ENCODE measurements at places on chromosomes 4 and X.

GRCh38 chr4:150828159-150828558 is 186.9 kb downstream of the LRBA start:
- DNase-seq = no peak

DNA sequence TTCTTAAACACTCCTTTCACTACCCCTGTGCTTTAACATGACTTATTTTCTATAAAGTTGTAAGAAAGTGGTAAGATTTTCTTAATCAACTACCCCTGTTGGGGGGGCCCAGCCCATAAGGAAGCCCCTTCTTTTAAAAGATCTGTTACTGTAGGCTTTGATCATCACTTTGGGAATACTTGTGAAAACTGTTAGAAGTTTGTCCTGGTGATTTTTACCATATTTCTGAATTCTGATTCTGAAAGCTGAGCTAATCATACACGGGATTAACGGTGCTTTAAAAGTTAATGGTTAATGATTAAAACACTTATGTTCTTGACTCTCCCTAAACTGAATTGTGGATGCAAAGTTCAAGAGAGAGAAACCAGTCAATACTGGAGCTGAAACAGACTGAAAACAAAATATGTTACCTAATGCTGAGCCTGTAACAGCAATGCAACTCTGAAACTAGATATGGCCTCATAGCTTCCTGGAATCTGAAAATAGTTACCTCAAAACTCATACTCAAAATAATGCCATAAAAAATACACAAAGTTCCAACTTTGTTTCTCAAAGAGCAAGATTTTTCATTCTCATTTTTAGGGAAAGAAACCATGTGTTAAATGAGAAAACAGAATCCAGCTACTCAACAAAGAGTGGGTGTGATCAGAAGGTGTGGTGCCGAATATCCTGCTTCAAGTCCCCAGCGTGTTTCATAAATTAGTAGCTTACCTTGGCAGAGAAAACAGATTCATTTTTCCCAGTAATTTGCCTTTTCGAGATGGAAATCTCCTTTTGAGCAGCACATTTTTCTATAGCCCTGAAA is 31.6 kb downstream of the ADH7 start:
- DNase-seq = peak; percentile 90

- no peak for DNase-seq
These were observed 2761.5 kb downstream of the ARAP2 start for GRCh38 chr4:33482773-33483172.

GRCh38 chrX:118847676-118848075 is 24.1 kb downstream of the ZCCHC12 start:
- peak; percentile 23 for DNase-seq

DNA sequence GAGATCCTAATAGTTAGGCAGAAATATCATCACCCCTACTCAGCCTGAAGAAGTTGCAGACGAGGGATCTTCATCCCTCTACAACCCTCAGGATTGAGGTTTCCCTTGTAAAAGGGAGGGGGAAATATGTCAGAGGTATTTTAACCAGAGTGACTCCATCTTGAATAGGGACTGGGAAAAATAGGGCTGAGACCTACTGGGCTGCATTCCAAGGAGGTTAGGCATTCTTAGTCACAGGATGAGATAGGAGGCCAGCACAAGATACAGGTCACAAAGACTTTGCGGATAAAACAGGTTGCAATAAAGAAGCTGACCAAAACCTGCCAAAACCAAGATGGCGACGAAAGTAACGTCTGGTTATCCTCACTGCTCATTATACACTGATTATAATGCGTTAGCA is 17.5 kb downstream of the IL13RA2 start:
- DNase-seq = no peak

DNA sequence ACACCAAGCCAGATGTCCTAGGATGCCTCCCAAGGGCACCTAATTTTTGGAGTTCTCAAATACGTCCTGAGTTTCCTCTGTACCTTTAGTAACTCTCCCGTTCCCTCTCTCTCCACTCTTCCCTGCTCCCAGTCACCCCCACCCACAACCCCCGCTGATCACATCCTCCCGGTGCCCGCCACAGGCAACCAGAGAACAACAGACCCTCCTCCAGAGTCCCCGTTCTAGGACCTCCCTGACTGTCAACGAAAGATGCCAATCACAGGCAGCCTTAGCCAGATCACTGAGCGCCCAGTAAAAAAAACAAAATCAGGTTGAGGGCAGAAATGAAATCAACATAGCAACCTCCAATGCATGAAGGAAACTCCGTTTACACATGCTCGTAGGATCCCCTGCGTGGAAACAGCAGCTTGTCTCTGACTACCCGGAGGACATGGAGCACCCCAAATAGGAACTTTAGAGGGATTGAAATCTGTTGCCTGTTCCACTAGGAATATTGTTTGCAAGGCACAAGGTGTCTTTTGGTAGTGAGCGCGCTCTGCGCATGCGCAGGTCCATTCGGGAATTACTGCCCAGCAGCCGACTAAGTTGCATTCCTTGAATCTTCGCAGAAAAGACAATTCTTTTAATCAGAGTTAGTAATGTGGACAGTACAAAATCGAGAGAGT is at the start of gene GABRB1:
GABRB1 (plus strand) TSS at position 557 of the 668 bp plus-strand sequence.
- DNase-seq = peak; percentile 66

- peak; percentile 54 for DNase-seq
These were observed 38.4 kb downstream of the NAP1L5 start for GRCh38 chr4:88659055-88659889.

DNA sequence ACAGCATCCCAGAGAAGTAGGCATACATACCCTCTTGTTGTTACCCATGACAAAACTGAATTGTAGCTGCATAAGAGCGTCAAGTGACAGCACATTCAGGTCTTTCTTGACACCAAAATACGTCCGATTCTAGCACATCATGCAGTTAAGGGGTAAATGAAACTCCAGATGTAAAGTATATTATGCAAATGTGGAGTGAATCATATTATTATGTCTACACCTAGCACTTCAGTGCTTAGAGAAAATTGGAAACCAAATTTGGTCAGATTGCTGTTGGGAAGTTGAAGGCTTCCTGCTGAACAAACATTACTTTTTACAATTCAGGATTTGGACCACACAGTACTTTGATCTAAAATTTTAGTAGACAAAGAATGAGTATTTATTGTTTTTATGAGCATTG is 24.2 kb upstream of the LEF1 start:
- no peak for DNase-seq

DNA sequence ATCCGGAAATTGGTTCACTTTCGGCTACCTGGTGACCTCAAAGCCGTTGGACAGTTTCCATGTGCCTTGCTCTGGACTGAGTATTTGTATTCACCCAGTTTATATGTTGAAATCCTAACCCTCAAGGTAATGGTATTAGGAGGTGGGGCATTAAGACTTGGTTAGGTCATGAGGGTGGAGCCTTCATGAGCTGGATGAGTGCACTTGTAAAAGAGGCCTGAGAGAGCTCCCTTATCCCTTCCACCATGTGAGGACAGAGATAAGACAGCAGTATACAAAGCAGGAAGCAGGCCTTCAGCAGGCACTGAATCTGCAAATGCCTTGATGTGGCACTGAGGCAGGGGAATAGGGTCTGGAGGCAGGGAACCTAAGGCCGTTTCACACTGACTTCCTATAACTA is 5.3 kb upstream of the OPHN1 start:
- DNase-seq = peak; percentile 63

DNA sequence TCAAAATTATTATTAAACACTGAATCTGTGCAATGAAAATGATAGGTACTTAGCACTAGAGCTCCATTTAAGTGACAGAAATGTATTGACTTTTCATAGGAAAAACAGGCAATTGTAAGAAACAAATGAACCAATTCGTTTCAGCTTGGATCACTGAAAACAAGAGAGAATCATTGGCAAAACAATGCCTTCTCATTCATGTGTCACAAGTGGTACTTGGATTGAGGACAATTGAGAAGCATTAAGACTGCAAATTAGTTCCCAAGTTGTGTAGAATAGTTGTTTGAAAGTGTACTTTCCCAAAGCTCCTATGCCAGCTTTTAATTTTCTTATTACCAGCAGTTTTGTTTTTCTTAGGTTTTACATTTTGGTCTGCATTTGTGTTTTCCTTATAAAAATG is 20.6 kb downstream of the CNKSR2 start:
- no peak for DNase-seq

DNA sequence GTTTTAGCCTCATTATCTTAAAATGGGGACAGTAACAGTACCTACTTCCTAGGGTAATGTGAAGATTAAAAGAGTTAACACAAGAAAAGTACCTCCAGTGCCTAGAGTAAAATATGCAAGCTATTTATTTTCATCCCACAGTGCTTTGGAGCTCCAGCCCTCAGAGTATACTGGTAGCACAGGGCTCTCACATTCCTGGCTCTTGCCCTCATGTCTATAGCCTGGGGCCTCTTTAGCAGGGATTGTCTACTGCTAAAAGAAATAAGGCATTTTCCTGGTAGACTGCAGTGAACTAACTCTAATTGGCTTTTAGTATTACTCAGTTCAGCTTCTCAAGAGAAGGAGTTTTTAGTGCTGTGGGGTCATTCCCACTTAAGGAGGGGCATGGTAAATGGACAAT is 60.8 kb downstream of the RRAGB start:
- no peak for DNase-seq

- no peak for DNase-seq
These were observed 22.6 kb downstream of the SYNPO2 start for GRCh38 chr4:118911238-118911703.

DNA sequence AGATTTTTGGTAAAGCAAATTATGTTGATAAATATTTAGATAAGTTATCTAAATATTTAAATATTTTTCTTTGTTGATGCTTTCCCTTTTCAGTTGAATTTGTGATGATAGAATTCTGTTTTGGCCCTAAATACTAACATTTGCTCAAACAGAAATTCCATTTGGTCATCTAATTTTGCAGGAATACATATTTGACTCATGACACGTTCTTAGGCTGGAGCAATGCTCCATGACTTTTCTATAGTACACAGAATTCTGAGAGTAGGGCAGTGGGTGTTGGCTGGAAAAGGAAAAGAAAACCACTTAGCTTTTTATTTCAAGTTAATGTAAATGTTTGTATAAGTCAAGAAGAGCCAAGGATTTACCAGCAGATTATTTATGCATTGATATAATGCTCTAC is 58.6 kb upstream of the GK2 start:
- no peak for DNase-seq

DNA sequence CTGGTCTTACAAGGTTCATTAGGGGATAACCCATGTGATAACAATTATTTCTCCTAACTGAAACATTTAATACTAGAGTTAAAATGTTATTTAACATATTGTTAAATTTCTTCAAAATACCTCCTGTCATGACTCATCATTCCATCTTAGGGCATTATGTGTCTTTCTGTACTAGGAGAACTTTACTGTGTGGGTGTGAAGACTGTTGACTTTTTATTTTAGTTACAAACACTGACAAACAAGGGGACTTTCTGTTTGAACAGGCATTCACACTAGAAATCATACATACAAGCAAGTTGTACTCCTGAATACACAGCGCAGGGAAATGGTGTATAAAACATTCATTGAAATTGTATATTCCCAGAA is 175.9 kb downstream of the FBXW7 start:
- no peak for DNase-seq

GRCh38 chr4:149715822-149716585 is 99.6 kb downstream of the IQCM start:
- no peak for DNase-seq

DNA sequence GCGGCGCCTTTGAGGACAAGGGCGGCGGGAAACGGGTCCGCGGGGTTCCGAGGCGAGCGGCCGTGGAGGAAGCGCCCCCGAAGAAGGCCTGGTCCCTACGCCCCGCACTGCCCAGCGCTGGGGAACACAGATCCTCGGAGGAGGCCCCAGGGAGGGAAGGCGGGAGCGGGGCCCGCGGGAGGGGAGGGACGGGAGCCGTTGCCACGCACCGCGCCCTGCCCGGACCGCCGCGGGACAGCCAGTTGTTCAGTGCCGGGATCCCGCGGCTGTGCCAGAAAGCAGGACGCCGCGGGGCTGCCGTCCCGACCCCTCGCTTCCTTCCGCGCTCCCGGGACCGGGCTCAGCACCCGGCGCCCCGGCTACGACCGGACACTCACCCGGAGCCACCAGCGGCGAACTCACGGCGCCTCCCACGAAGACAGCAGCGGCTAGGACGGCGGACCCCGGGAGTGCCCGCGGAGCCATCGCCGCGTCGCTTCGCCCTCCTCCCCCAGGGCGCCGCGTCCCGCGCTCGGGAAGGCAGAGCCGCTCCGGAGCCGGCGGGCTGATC is 278 bp downstream of the RELL1 start:
- DNase-seq = peak; percentile 79

GRCh38 chr4:134777606-134778005 is 576.0 kb upstream of the PABPC4L start:
- DNase-seq = peak; percentile 6

DNA sequence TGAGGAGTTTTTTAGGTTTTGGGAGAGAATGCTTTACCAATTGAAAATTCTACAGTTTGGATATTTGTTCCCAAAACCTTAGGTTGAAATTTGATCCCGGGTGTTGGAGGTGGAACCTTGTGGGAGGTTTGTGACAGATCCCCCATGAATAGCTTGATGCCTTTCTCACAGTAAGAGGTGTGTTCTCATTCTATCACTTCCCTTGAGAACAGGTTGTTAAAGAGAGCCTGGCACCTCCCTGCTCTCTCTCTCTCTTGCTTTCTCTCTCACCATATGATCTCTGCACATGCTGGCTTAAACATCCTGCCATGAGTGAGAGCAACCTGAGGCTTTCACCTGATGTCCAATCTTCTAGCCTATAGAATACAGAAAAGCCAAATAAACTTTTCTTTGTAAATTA is 1475.5 kb upstream of the AGA start:
- DNase-seq = no peak

DNA sequence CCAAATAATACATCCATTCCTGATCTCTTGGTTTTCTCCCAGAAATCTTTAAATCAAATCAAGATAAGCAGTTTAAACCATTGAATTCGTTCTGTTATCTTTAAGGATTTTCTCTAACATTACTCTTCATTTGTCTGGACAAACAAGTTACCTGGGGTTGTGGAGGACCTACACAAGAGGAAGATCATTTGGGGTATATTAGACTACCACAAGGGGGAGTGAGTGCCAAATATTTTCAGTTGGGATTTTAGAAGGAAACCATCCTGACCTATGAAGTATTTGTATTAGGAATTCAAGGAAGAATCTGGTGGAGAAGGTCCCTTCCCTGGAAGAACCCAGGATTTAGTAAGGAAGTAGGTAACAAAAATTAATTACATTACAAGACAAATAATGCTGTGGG is 12.0 kb upstream of the DCHS2 start:
- DNase-seq = no peak

DNA sequence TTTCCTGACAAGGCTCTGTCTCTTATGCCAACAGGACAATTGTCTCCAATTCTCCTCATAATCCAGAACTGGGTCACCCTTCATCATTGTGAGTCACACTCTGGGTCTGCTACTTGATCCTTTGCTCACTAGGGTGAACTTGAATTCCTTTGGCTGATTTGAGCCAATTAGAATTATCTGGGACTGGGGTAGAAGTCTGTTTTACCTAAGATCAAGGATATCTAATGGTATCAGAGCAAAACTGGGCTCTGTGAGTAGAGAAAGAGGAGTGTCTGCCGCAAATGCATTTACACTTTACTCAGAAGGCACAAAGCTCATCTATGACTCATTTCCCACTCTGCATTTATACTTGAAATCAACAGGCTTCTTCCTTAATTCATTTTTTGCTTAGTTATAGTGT is 72.6 kb downstream of the PITX2 start:
- DNase-seq = peak; percentile 54

GRCh38 chr4:139278912-139279759 is 889 bp downstream of the MGARP start:
- no peak for DNase-seq
